ENCODE measurements at places on chromosomes 1 and 21.

GRCh38 chr1:110207831-110208230 is 2.3 kb upstream of the KCNC4 start:
- DNase-seq, result peak; percentile 85

- DNase-seq, result no peak
These were observed 497.1 kb downstream of the AGBL4 start for GRCh38 chr1:49526672-49527071.

DNA sequence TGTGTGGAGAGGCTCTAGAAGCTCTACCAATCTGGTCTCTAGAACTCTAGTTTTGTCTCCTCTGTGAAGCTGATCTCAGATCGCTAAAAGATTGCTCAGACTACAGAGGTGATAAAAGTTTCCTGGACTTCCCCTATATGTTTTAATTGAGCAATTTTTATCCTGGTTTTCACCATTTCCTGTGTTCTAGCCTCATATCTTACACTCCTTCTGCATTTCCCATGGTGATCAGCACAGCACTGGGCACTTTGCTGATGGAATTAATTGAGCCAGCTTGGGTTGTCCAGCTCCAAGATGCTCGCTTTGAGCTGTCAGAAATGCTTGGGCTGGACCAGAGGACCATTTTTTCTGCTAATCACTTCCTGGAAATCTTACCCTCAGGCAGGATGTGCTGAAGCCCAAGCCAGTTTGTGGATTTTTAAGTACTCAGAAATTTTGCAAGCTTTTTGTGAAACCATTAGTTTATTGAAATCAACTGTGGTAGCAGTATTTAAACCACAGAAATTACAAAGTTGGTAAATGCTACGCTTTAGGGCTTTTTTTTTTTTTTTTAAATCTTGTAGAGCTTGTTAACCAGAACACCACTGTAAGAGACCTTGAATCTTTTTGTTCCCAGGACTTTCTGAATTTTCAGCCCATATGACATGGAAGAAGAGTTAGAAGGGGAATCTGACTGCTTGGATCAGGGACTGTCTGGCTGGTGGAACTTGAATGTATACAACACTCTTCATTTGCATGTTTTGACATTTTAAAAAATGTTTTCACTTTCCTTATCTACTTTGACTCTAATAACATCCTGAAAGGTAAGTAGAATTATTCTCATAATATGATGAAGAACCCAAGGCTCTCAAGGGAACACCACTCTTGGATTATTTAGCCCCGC is 28.4 kb downstream of the CD48 start:
- DNase-seq, result no peak

DNA sequence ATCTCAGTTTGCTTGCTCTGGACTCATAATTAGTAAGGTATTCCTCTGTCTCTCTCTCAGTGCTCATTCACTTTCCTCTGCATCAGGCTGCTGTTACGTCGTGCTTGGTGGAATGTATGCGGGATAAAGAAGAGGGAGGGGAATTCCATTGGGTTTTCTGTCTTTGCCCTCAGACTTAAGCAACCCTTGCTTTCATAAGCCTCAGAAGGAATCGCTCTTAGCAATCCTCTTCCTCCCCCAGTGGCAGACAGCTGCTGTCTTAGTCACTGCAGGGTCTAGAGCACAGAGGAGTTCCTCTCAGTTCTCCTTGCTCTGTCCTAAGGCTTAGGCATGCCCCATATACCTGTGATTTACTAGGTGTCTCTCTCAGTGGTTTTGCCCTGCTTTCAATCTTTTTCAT is 19.1 kb upstream of the NTMT2 start:
- DNase-seq, result no peak

DNA sequence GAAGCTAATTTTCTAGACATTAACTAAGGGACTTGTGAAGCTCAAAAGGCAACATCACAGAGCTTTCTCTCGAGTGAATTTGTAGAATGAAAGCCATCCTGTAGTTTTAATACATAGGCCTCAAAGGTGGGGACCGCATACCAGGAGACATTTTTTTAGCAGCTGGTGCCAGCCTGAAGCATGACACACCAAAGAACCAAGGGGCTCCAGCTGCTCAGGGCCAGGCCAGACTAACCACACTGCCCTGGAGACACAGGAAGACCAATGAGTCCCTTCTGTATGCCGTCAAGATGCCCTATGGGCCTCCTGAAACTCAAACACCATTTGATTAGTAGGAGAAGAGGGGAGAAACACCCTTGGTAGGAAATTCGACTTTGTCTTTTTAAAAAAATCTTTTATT is 113.9 kb upstream of the CACNA1E start:
- no peak for DNase-seq

- no peak for DNase-seq
These were observed 2.9 kb downstream of the IGSF8 start for GRCh38 chr1:160095382-160096105.

- no peak for DNase-seq
These were observed 247.9 kb downstream of the GRIK1 start for GRCh38 chr21:29691616-29692491.

DNA sequence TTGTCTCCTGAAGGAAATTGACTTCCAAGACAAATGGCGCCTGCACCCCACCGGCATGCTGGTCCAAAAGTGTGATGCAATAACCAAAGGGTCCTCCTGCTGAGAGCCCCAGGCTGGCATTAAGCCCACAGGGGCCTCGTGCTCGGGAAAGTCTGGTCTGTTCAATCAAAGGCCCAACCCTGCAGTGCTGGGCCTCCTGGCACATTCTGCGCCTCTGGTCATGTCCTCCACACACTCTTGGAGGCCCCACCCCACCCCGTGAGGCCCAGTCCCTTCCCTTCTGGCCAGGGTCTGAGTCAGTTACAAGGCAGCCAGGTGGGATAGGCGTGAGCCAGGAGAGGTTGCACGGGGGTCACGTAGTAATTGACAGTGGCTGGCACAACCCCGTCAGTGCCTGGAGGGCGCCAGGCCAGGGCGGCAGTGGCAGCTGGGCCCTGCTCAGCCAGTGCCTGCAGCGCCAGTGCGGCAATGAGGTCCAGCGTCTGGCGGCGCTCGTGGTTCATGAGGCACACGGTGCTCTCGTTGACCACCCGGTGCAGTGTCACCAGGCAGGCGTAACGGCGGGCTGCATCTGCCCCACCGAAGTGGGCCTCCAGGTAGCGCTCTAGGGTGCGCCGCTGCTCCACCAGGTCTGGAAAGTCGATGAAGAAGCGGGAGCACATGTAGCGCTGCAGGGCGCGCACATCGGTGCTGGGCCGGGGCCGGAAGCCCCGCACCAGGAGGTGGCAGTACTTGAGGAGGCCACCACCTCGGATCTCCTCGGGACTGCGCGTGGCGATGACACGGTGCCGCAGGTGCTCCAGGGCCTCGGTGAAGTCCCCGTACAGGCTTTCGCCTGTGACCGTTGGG is 6.8 kb downstream of the TENT5B start:
- no peak for DNase-seq

DNA sequence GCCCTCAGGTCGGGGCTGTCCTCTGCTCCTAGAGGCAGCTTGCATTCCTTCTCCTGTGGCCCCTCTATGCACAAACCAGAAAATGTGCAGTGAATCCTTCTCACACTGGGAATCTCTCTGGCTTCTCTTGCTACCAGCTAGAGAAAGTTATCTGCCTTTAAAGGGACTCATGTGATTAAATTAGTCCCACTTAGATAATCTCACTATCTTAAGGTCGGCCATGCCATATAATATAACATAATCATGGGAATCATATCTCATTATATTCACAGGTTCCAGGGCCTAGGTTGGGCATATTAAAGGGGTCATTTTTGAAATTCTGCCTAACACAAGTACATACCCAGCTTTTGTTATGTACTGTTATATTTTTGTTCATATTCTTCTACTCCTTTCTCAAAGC is 31.4 kb downstream of the PTGFR start:
- no peak for DNase-seq

- DNase-seq, result no peak
These were observed 12.2 kb upstream of the DHRS3 start for GRCh38 chr1:12629985-12630760.

DNA sequence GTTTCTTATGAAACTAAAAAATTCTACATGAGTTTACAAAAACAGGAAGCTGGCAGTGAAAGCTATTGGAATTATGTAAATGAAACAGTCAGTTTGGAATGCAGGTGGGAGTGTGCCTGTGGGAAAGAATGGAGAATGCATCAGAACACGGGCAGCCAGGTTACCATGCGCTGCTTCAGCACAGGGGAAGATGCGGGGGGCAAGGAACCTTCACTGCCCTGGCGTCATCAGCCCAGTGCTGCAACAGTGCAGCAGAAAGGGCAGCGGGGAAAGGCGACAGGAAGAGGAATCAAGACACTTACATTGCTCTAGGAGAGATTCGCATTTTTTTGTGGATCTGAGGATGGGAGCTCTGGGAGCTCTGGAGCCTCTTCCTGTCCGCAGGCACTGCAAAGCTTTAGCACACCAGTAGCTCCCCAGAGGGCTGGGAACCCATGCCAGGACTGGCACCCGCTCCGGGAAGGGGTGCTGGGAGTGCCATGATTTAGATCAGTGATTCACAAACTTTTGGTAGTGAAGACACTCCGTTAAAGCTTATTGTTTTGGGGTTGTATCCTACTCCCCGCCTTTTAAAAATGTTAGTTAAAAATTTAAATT is 64.1 kb upstream of the WDR26 start:
- DNase-seq, result peak; percentile 24
